ENCODE measurements at places on chromosomes 3 and 15.

DNA sequence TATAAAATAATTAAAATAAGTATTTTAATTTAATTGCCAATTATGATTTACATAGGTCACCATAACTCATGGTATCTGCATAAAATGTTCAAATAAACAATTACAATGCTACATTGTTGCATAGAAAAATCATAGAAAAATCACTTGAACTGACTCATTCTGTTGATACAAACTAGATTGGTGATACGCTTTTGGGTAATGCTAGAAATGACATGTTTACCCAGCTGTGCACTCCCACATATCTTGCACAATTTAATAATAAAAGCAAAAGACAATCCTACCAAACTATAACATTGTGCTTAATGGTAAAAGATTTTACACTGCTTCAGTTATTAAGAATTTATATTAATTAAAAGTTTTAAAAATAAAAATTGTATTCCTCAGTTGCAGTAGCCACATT lies 45.8 kb upstream of the FBXL22 start:
- no peak for DNase-seq

- DNase-seq = no peak
Measured at GRCh38 chr15:99473981-99474906, 91.5 kb upstream of the MEF2A start.

DNA sequence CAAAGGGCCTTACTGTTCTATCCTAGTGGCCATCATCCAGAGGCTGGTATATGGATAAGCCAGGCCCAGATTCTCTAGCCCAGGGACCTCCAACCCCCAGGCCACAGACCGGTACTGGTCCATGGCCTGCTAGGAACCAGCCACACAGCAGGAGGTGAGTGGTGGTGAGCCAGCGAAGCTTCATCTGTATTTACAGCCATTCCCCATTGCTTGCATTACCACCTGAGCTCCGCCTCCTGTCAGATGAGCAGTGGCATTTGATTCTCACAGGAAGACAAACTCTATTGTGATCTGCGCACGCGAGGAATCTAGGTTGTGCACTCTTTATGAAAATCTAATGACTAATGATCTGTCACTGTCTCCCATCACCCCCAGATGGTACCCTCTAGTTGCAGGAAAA lies 30.1 kb upstream of the TPM1 start:
- no peak for DNase-seq

GRCh38 chr15:91854639-91854990 lies 1.1 kb downstream of the SLCO3A1 start:
- DNase-seq = no peak

- no peak for DNase-seq
Measured at GRCh38 chr15:87224404-87224803, 1032.1 kb downstream of the NTRK3 start.

- DNase-seq = no peak
Measured at GRCh38 chr3:128805772-128806171, 73.6 kb upstream of the ACAD9 start.
